ENCODE measurements at places on chromosomes 16 and 17. TPM values are rescaled to one million over a fixed set of nuclear protein-coding genes. Genes with fewer than 3 reads are reported as not detected.

LAT gene
- total RNA-seq = not detected

GRCh38 chr16:9441012-9441411, 349.6 kb downstream of the HAPSTR1 start:
- DNase-seq = no peak

ACSM5 gene
- 1.2 TPM for total RNA-seq

DNA sequence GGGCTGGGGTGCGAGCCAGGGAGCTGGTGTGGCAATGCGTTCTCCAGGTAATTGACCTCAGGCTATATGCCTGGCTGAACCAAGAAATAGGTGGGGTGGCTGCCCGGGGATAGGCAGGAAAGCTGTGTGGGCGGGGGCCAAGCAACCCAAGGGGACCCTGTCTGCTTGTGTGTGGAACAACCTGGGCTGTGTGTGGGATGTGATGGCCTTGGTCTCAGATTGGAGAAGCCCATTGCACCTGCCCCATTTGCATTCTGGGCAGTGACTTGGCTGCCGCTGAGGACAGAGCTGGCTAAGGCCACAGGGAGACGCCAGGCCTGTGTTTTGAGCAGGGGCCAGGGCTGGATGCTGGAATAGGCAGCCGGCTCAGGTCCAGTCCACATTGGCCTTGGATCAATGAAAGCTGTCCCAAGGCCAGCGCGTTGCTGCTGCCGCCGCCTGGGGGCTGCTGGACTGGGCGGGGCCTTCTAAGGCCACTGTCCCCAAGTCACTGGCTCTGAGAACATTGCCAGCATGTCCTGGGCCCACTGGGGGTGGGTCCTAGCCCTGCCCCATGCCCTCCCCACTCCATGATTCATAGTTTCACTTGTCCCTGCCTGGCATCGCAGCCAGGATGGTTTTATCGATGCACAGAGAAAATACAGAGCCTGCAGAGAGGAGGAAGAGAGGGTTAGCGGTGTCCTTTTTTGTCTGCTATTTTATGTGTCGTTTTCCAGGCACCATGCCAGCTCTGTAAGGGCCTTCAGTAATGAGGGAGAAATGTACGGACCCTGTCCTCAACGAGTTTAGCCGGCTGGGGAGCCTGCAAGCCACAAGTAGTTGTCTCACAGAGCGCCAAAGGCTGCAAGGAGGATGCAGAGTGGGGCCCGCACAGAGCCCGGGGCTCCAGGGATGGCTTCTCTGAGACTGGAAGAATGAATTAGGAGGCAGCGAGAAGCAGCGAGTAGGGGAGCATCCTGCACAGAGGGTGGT, 43.9 kb downstream of the NKD1 start:
- DNase-seq = peak; percentile 32

SLC35G6 gene
- not detected for total RNA-seq

DNA sequence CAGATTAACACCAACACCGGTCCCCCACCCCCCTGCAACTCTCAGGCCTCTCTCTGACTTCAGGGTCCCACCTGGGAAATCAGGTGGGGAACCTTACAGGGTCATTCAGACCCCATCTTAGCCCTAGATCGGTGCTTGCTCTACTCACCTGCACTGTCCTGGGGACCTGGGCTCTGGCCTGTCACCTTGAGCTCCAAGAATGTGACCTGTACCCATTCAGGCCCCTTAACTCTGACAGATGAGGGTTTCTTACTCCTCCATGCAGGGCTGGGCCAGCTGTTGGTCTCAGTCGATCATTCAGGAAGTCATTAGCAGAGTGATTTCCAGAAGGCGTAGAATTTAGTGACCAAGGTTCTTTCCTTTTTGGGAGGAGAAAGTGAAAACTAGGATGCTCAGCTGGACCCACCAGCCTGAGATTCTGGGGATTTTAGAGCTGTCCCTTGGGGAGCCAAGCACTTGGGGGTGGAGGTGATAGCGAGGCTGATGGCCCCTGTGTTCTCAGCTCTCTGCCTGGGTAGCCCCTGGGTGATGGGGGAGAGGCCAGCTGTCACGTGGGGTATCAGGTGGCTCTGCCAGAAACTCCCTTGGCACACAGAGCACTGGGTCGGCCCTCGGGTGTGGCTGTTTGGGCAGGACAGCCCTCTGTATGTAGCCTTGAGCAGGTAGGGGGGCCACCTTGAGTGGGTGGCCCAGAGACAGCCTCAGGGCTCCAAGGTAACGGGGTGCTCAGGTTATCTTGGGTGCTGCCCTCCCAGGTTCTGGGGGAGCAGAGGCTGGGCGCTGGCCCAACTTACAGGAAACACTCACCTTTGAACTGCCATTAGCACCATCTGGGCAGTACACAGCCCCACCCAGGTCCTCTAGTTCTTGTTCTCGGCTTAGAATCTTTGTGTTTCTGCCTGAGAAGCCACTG, 724 bp downstream of the MVP start:
- DNase-seq = peak; percentile 61

- no peak for DNase-seq
Observed at GRCh38 chr17:73938706-73939105, 264.8 kb upstream of the RPL38 start.

DNA sequence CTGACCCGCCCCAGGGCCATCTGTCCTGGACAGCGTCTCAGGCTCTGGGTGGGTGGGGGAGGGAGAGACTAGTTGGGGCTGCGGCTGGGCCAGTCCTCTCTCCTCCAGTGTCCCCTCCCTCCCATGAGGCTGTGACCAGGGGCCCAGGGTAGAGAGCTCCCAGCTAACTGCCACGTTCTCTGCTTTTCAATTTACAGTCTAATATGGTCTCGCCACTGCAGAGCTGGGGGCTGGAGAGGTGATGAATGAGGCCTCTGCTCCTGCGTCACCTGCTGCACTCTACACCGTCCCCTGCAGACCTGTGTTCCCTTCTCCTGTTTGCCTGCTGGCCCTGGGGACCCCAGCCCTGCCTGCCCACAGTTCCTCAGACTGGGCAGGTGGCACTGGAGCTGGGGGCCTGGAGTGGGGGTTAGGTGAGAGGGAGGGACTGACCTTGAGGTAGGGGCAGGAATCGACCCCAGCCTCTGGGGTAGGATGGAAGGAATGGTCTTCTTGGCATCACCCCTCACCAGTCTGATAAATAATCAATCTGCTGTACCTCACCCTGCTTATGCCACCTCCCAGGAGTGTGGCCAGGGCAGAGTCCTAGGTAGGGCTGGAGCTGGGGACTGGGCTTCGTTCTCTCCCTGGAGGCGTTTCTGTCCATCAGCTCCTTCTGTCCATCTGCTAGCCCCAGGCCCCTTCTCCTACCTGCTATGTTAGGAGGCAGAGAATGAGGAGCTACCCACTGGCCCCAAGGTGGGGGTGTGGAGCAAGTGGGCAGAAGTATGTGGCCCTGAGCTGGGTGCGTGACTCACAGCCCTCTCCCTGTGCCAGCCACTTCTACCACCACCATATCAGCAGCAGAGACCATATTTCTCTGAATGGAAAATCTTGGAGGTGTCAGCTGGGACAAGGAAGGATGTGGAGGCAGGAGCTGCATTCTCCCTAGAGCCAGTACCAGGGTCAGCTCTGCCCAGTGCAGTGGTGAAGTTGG, 12.9 kb downstream of the SEZ6 start:
- DNase-seq = peak; percentile 66

EXOC3L1 gene
- not detected for total RNA-seq

DNA sequence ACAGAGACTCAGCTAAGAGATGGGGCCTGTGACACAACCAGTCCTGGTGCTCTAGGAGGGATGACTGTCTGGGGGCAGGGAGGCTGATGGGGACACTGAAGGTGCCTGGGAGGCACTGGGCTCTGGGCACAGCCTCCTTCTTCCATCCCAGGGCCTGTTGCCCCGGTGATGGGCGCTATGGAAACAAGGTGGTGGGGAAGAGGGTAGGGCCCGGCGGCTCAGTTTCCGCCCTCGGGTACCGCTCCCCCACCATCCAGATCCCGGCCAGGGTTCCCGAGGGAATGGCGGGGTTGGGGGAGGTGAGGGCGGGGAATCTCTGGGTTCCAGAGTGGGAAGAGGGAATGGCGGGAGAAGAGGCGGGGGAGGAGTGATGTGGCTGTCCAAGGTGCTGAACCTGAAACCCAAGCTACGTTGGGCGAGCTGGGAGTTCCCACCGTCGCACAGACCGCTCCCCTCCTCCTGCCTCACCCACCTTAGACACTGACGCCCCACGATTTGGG, 981 bp downstream of the KCNH4 start:
- peak; percentile 25 for DNase-seq
